Karpas-422 (cell line): ENCODE measurements at places on chromosomes 4 and X.

GRCh38 chr4:15370296-15370695, 57.5 kb upstream of the C1QTNF7 start:
- H3K27me3 ChIP-seq: no peaks in the 10 kb centered on the region
- DNase-seq: no peak
- no peaks in the 10 kb centered on the region for H3K4me1 ChIP-seq
- H3K4me3 ChIP-seq: no peak overlapping the region
- no peaks in the 10 kb centered on the region for H3K36me3 ChIP-seq

GRCh38 chr4:166078383-166078782, 205.3 kb downstream of the TLL1 start:
- no peaks in the 10 kb centered on the region for H3K27me3 ChIP-seq
- H3K4me1 ChIP-seq: no peaks in the 10 kb centered on the region
- no peak overlapping the region for H3K27ac ChIP-seq
- H3K36me3 ChIP-seq: no peaks in the 10 kb centered on the region
- no peak overlapping the region for H3K4me3 ChIP-seq

GRCh38 chr4:128862608-128863311, 53.3 kb downstream of the JADE1 start:
- no peaks in the 10 kb centered on the region for H3K27me3 ChIP-seq
- peaks cover 72% of the 10 kb centered on the region for H3K36me3 ChIP-seq
- no peak overlapping the region for H3K4me3 ChIP-seq
- DNase-seq: no peak
- H3K4me1 ChIP-seq: peaks cover 42% of the 10 kb centered on the region

DNA sequence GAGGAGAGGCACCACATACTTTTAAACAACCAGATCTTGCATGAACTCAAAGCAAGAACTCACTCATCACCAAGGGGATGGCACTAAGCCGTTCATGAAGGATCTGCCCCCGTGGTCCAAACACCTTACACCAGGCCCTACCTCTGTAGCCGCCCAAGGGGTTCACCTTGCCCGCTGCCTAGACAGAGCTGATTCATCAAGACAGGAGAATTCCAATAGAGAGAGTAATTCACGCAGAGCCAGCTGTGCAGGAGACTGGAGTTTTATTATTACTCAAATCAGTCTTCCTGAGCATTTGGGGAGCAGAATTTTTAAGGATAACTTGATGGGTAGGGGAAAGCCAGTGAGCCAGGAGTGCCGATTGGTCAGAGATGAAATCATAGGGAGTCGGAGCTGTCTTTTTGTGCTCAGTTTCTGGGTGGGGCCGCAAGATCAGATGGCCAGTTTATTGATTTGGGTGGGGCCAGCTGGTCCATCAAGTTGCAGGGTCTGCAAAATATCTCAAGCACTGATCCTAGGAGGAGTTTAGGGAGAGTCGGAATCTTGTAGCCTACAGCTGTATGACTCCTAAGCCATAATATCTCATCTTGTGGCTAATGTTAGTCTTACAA, 364.7 kb downstream of the PCDH7 start:
- DNase-seq: no peak
- H3K27me3 ChIP-seq: no peaks in the 10 kb centered on the region
- no peaks in the 10 kb centered on the region for H3K36me3 ChIP-seq
- H3K4me3 ChIP-seq: no peak overlapping the region
- H3K27ac ChIP-seq: no peak overlapping the region

DNA sequence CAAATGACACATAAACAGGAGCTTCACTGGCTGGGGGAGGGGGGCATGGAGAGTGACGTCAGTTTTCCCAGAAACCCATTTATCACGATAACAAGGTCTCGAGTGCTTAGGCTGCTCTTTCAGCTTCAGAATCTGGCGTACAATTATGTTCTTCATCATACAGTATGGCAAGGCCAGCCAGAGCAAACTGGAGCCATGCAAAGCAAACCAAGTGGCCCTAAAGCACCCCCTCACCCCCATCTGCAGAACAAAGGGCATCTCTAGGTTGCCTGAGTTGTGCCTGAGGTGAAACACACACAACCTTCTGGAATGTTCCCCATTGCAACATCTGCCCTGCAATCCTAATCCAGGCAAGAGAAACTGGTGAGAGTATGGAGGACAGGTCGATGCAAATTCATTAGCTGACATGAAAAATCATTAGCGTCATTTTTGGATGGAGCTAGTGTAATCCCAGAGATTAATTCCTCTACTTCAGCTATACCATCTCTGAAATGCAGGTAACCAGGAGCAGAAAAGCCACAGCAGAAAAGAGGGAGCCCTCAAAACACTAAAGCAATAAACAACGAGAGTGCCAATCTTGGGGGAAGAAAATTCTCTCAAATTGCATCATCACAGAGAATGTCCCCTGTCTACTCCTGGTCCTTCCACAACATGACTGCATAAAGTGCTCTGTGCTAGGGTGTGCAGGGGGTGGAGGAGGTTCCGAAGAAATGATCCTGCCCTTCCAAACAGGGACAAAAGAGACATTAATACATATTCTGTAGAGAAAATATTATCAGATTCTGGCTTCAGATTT, 1.8 kb downstream of the SEPTIN6 start:
- peak overlapping the region; percentile 65; the same call in 1 of the 2 replicates for H3K4me3 ChIP-seq
- peaks cover 60% of the 10 kb centered on the region for H3K4me1 ChIP-seq
- no peaks in the 10 kb centered on the region for H3K36me3 ChIP-seq
- H3K27ac ChIP-seq: no peak overlapping the region

GRCh38 chr4:20474119-20474518, 222.4 kb downstream of the SLIT2 start:
- no peak overlapping the region for H3K27ac ChIP-seq
- no peaks in the 10 kb centered on the region for H3K27me3 ChIP-seq
- no peak for DNase-seq
- no peak overlapping the region for H3K4me3 ChIP-seq
- no peaks in the 10 kb centered on the region for H3K4me1 ChIP-seq

- H3K36me3 ChIP-seq: no peaks in the 10 kb centered on the region
- no peaks in the 10 kb centered on the region for H3K27me3 ChIP-seq
- DNase-seq: no peak
- H3K27ac ChIP-seq: no peak overlapping the region
- H3K4me1 ChIP-seq: no peaks in the 10 kb centered on the region
Observed at GRCh38 chrX:102883491-102883890, 53.6 kb upstream of the RAB40AL start.

GRCh38 chr4:150852216-150852615, 162.9 kb downstream of the LRBA start:
- H3K27ac ChIP-seq: no peak overlapping the region
- H3K4me1 ChIP-seq: no peaks in the 10 kb centered on the region
- no peak for DNase-seq
- H3K4me3 ChIP-seq: no peak overlapping the region

DNA sequence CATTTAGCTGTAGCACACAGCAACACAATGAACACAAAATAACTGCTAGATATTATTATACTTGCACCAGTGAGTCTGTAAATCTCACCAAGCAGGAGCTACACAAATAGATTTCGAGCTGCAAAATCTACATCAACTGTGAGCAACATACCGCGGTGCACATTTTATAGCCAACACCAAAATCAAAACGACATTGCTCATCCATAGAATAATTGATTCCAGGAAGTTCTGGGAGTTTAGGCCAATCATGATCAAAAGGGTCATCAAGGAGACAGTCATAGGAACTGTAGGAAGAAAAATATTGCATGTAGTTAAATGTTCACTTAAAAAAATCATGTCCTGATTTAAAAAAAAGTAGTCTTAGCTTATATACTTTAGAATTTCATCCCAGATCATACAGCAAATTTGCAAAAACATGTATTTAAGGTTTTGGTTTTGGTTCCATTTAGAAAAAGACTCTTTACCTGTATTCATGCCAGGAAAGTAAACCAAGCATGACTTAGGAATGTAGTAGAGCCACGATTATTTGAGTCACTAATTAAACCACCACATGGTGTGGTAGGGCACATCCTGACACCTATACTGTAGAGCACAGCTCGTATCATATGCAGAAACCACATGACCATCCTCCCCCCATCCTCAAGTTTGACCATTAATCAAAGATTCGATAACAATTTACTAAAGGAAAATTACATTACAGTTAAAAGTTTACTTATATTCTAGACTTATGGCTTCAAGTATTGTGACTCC, 250.4 kb downstream of the ADAMTS3 start:
- no peak overlapping the region for H3K4me3 ChIP-seq
- no peak for DNase-seq
- H3K27ac ChIP-seq: no peak overlapping the region
- no peaks in the 10 kb centered on the region for H3K4me1 ChIP-seq
- no peaks in the 10 kb centered on the region for H3K36me3 ChIP-seq

DNA sequence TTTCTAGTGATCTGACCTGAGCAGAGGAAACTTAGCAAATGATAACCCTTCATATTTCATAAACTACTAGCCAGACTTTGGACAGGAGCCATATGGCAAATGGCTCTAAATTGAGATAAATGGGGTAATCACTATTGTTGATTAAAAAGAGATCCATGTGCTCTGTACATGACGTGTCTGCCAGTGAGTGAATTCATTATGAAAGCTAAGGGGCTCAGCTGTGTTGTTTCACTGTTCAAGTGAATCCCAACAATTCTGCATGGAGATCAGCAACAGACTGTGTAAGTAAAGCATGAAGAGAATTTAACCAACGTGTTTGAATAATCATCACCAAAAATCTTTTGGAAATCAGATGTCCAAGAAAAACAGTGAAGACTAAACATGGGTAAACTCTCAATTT, 9.5 kb upstream of the QRFPR start:
- no peaks in the 10 kb centered on the region for H3K36me3 ChIP-seq
- DNase-seq: no peak
- H3K27ac ChIP-seq: no peak overlapping the region
- H3K4me1 ChIP-seq: no peaks in the 10 kb centered on the region
- H3K4me3 ChIP-seq: no peak overlapping the region

DNA sequence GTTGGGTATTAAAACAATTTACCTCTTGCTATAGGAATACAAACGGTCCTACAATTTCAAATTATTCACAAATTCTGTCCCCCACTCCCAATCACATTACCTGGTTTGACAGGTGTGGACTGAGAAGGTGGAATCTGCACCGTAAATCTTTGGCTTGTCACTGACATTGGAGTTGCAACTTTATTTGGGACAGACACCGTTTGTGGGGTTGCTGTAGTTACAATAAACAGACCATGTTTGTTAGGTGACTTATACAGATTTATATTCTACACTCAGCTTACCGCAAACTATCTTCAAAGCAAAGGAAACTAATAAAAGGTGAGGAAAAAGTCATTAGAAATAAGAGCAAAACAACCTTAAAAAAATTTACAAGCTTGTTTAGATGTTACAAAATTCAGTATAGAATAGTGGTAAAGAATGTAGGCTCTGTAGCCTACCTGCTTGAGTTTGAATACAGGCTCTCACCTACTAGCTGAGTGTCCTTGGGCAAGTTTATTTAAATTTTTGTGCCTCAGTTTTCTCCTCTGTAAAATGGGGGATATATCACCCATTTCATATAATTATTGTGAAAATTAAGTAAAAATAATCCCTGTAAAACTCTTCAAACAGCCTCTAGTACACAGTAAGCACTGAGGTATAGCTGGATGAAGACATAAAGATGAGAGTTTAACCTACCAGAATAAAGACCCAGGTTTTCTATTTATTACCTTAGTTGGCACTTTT, 6.1 kb downstream of the TAF9B start:
- H3K4me3 ChIP-seq: no peak overlapping the region
- H3K4me1 ChIP-seq: peaks cover 5% of the 10 kb centered on the region; the same call in 1 of the 2 replicates
- H3K36me3 ChIP-seq: peaks cover 8% of the 10 kb centered on the region; the same call in 1 of the 2 replicates
- DNase-seq: no peak
- no peaks in the 10 kb centered on the region for H3K27me3 ChIP-seq

DNA sequence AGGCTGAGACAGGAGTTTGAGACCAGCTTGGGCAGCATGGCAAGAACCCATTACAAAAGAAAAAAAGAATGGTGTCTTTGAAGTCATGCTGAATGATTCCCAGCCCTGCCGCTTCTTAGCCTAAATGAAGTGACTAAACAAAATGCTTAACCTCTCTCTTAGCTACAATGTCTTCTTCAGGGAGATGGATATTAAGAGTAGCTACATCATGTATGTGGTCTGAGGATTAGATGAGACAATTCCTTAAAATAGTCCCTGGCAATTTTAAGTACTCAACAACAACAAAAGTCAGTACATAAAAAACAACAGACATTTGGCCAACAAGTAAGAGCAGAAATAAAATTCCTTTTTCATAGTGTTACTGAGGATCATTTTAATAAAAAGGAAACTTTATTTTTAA, 64.3 kb upstream of the COX18 start:
- H3K27ac ChIP-seq: no peak overlapping the region
- no peaks in the 10 kb centered on the region for H3K4me1 ChIP-seq
- no peak overlapping the region for H3K4me3 ChIP-seq
- H3K36me3 ChIP-seq: peaks cover 60% of the 10 kb centered on the region

- no peak overlapping the region for H3K4me3 ChIP-seq
- H3K27ac ChIP-seq: no peak overlapping the region
- H3K36me3 ChIP-seq: no peaks in the 10 kb centered on the region
- DNase-seq: no peak
Observed at GRCh38 chr4:134537701-134538100, 336.1 kb upstream of the PABPC4L start.

DNA sequence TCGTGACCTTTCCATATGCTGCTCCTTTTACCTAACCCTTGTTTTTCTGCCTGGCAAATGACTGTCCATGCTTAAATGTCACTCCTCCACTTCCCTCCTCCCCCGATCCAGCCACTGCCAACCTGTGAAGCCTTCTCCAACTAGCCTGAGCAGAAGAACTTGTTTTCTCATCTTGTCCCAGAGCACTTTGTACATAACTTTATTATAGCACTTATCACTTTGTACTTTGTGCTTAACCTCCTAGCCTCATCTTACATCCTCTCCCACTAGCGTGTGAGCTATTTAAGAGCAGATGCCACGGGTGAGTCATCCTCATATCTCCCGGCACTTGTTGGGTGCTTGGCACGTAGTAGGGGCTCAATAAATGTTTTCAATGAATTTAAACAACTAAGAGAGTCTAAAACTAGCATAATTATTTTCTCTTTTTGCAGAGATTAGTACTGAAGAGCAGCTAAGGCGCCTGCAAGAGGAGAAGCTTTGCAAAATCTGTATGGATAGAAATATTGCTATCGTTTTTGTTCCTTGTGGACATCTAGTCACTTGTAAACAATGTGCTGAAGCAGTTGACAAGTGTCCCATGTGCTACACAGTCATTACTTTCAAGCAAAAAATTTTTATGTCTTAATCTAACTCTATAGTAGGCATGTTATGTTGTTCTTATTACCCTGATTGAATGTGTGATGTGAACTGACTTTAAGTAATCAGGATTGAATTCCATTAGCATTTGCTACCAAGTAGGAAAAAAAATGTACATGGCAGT, 46.9 kb downstream of the XIAP start:
- H3K4me3 ChIP-seq: no peak overlapping the region
- H3K36me3 ChIP-seq: 0 out of 2 replicates have a peak, but pooled peaks cover 4% of the 10 kb centered on the region
- no peaks in the 10 kb centered on the region for H3K27me3 ChIP-seq
- no peak overlapping the region for H3K27ac ChIP-seq
- H3K4me1 ChIP-seq: no peaks in the 10 kb centered on the region
- no peak for DNase-seq

DNA sequence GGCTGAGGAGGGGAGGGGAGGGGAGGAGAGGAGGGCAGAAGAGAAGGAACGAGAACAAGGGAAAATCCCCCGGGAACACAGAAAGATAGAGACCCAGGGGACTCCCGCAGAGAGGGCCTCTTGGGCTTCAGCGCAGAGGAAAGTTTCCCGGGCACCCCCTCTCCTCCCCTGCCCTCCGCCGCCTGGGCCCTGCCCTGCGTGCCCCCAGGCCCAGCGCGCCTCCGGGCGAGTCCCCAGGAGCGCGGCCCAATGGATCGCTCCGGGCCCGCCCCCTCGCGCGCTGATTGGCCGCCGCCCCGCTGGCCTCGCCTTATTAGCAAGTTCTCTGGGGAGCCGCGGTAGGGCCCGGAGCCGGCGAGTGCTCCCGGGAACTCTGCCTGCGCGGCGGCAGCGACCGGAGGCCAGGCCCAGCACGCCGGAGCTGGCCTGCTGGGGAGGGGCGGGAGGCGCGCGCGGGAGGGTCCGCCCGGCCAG, at the start of gene MSX1:
Gene MSX1 (plus strand): TSS at position 341 of the 474 bp plus-strand sequence. CDS start 235 bp downstream, outside the sequence.
- no peak within 1 kb of the TSS for H3K27ac ChIP-seq
- peak; percentile 90 for DNase-seq
- no peaks in the 10 kb centered on the region for H3K36me3 ChIP-seq
- no peaks in the 10 kb centered on the region for H3K27me3 ChIP-seq
